Effector memory CD8-positive, alpha-beta T cell (primary cell): ENCODE measurements at places on chromosomes 7 and 10.
A peak's percentile ranks its signal among the peaks of the same experiment; 100 is the strongest.

DNA sequence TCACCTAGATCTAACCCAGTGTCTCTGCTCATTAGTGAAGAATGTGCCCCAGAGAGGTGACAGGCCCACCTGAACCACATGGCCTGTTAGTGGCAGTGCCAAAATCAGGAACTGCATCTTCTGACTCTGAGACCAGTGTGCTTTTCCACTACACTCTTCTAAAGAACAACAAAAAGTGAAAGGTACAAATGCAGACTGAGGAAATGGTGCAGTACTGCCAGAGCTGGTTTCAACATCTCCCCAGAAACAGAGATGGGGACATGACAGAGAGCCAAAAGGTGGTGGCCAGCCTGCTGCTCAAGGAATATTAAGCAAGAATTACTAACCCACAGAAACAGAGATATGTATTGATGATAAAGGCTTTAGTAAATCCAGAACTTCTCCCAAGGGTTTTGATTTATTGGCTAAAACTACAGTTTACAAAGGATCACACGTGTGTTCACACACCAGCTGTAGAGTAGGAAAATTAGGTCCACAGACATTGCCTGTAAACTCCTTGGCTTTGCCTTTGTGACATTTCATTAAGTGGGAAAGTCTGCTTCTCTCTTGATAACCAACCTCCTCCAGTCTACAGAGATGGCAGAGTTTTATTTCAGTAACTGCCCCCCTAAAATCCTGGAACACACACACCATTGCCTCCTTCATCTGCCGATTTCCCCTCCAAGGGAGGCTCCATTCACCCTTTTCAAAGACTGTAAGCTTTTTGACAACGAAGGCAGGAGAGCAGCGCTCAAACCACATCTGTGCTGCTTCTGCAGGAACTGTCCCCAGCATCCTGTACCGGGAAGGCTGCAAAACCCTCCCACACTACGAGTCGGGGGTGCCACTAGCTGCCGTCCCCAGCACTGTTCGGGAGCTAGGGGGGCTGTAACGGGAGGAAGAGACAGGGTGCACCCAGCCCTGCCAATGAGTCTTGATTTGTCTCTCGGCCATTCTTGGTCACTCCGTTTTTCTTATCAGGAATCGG lies 29.8 kb downstream of the GSDME start:
- H3K27ac ChIP-seq: no peak overlapping the region
- H3K4me3 ChIP-seq: no peak overlapping the region
- H3K4me1 ChIP-seq: peaks cover 6% of the 10 kb centered on the region
- DNase-seq: no peak

- H3K4me1 ChIP-seq: no peaks in the 10 kb centered on the region
- H3K4me3 ChIP-seq: no peak overlapping the region
- H3K27ac ChIP-seq: no peak overlapping the region
- H3K36me3 ChIP-seq: no peaks in the 10 kb centered on the region
- no peak for DNase-seq
Observed at GRCh38 chr7:158044482-158044823, 543.2 kb downstream of the PTPRN2 start.

- no peak overlapping the region for H3K4me3 ChIP-seq
- H3K4me1 ChIP-seq: peaks cover 25% of the 10 kb centered on the region
- H3K36me3 ChIP-seq: peaks cover 34% of the 10 kb centered on the region
- no peak for DNase-seq
- H3K27ac ChIP-seq: peak overlapping the region; percentile 87
- no peaks in the 10 kb centered on the region for H3K27me3 ChIP-seq
Observed at GRCh38 chr7:150409300-150410030, 30.3 kb downstream of the ZNF775 start.

GRCh38 chr10:126468876-126469643 lies 80.8 kb upstream of the ADAM12 start:
- DNase-seq: no peak
- peaks cover 24% of the 10 kb centered on the region for H3K4me1 ChIP-seq
- peaks cover 5% of the 10 kb centered on the region for H3K36me3 ChIP-seq
- peak overlapping the region; percentile 82 for H3K4me3 ChIP-seq
- no peaks in the 10 kb centered on the region for H3K27me3 ChIP-seq

GRCh38 chr10:84965468-84965867 lies 637.1 kb downstream of the CCSER2 start:
- no peaks in the 10 kb centered on the region for H3K4me1 ChIP-seq
- H3K27ac ChIP-seq: no peak overlapping the region
- no peak for DNase-seq
- H3K4me3 ChIP-seq: no peak overlapping the region
- H3K27me3 ChIP-seq: no peaks in the 10 kb centered on the region
- no peaks in the 10 kb centered on the region for H3K36me3 ChIP-seq

DNA sequence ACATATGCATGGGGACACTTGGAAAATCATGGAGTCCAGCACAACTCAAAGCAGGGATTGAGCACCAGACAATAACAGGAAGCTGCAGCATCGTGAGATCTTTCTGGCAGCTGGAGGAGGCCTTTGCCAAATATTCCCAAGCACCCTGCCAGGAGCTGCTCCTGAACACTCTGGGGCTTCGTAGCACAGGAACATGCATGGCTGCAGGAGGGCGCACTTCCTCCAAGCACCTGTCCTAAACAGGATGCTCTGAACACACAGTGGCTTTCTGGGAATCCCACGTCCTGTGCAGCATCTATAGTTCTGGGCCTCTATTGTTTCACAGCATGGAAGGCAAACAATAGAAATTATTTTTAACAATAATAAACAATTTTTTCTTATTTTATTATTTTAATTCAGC lies 4.1 kb downstream of the ABLIM1 start:
- H3K4me3 ChIP-seq: no peak overlapping the region
- H3K27ac ChIP-seq: no peak overlapping the region
- H3K36me3 ChIP-seq: no peaks in the 10 kb centered on the region
- no peaks in the 10 kb centered on the region for H3K4me1 ChIP-seq

DNA sequence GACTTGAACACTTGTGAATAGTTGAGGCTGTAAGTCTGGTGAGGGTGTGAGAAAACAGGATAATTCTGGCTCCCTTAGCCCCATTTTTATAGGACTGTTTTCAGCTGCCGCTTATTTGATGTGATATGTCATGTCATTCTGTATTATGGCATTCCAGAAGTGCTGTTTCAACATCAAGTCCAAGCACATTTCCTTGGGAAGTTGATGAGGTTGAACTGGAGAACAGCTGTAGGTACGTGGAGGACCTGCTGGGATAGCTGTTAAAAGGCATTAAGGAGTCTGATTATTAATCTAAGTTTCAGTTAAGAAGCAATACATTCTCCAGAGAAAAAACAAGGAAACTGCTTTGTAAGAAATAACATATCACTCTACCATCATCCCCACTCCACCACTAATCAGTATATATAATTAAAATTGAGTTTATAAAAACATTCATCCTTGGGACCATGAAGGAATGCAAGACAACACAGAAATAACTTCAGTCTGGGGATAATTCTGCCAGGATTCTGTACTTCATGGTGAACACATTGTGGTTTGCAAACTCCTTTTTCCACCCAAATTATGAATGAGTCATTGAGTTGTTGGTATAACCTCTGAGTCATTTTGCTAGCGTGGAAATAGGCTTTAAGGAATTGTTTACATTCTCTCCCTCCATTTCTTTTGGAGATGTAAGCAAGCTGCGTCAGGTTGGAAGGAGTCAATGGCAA lies 39.9 kb upstream of the TMEM229A start:
- no peaks in the 10 kb centered on the region for H3K27me3 ChIP-seq
- no peak for DNase-seq
- no peaks in the 10 kb centered on the region for H3K36me3 ChIP-seq

DNA sequence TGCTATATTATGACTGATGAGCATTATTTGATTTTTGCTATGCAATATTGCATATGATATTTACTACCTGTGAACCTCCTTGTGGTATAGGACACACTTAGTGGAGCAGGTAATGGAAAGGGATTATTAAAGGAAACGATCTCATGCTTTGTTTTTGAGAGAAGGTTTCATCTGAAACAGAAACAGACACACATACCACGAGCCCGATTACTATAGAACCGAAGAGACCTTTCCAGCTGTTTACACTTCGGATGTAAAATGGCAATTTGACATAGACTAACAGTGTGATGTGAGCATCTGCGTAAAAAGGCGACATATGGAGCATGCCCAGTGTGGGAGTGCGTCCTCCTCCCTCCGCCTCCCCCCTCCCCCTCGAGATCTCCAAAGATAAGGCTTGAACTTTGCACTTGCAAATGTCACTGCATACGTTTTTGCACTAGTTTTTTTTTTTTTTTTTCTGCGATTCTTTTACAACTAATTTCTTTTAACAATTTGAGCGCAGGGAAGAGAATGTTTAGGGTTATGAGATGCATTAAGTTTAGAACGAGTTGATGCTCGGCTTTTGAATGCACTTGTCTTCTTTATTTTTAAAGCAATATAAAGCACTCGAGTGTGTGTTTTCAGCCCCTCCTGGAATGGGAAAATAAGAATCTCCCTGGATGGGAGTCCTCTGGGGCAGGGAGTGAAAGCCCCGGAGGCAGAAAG lies 251.0 kb downstream of the NSUN6 start:
- no peak overlapping the region for H3K27ac ChIP-seq
- H3K4me1 ChIP-seq: no peaks in the 10 kb centered on the region
- DNase-seq: no peak
- no peak overlapping the region for H3K4me3 ChIP-seq
- no peaks in the 10 kb centered on the region for H3K36me3 ChIP-seq
- H3K27me3 ChIP-seq: peaks cover 15% of the 10 kb centered on the region

GRCh38 chr7:100895956-100896731 lies 456 bp upstream of the ACHE start:
- H3K27me3 ChIP-seq: peaks cover 55% of the 10 kb centered on the region
- peak overlapping the region; percentile 86 for H3K27ac ChIP-seq
- peak overlapping the region; percentile 93 for H3K4me3 ChIP-seq
- peaks cover 14% of the 10 kb centered on the region for H3K4me1 ChIP-seq
- DNase-seq: peak; percentile 49

DNA sequence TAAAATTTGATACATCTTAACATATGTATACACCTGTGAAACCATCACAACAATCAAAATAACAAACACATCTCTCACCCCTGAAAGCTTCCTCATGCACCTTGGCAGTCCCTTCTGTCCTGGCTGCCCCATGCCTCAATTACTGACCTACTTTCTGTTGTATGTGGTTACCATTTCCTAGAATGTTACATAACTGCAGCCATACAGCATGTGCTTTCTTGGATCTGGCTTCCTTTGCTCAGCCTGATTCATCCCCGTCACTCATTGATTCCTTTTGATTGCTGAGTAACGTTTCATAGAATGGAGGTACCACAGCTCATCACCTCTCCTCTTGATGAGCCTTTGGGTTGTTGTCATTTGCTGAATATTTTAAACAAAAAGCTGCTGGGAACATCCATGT lies 165.3 kb downstream of the CELF2 start:
- peaks cover 100% of the 10 kb centered on the region for H3K36me3 ChIP-seq
- H3K27me3 ChIP-seq: no peaks in the 10 kb centered on the region
- DNase-seq: no peak
- peaks cover 85% of the 10 kb centered on the region for H3K4me1 ChIP-seq

DNA sequence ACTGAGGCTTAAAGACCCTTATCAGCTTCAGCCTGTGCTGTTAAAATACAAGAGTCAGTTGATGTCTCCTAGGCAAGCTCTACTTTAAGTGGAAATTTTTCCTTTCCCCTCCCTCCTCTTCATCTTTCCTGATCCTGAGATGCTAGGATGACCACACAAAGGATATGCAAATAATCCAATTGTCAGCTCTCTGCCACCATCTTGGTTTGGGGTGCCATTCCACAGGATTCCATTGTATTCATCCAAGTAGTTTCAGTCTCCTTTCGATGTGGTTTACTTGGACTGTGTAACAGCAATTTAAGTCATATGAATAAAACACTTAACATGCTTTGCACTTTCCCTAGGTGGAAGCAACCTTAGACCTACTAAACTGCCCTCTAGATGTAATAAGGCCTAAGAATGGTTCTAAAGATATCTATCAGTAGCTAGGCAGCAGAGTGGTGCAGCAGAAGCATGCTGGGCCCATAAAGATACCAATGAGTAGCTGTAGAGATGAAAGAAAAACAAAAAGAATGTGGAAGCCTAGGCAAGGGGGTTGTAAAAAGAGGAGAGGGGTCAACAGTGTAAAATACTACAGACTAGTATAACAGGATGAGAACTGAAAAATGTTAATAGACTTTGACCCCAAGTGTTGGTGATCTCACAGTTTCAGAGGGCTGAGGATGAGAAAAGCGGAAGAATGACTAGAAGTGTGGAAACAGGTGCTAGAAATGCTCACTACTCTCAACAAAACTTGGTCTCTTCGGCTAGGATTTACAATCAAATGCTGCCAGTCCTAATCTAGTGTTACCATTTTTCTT lies 2.4 kb upstream of the CFAP69 start:
- H3K4me1 ChIP-seq: peaks cover 25% of the 10 kb centered on the region
- H3K4me3 ChIP-seq: no peak overlapping the region
- H3K27me3 ChIP-seq: peaks cover 19% of the 10 kb centered on the region
- peaks cover 12% of the 10 kb centered on the region for H3K36me3 ChIP-seq

DNA sequence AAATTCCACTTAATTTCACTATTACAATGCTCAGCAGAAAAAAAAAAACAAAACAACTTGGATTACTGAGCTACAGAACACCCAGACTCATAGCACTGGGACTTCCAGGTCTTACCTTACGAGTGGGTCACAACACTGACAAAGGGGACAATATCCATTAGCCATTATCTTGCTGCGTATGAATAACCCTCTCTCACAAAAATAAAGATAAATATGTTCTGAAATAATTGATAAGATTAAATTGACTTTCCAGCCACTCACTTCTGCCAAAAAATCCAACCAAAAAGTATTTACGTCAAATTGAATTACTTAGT lies 128.7 kb downstream of the PKD1L1 start:
- no peak overlapping the region for H3K4me3 ChIP-seq
- H3K27ac ChIP-seq: no peak overlapping the region
- H3K4me1 ChIP-seq: no peaks in the 10 kb centered on the region
- no peak for DNase-seq
- no peaks in the 10 kb centered on the region for H3K27me3 ChIP-seq
- H3K36me3 ChIP-seq: no peaks in the 10 kb centered on the region

DNA sequence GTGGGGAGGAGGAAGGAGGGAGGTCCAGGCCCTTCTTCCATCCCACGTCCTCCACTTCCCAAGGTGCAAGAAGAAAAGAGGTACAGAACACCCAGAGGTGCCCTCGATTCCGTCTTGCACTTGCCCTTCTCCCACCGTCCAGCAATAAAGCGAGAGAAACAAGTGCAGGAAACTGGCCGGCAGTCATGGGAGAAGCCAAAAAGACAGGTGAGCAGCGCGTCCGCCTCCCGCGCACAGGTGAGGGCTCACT lies 1.3 kb downstream of the C10orf95 start:
- no peaks in the 10 kb centered on the region for H3K27me3 ChIP-seq
- peaks cover 18% of the 10 kb centered on the region for H3K36me3 ChIP-seq
- H3K4me1 ChIP-seq: peaks cover 27% of the 10 kb centered on the region
- peak overlapping the region; percentile 95 for H3K27ac ChIP-seq

DNA sequence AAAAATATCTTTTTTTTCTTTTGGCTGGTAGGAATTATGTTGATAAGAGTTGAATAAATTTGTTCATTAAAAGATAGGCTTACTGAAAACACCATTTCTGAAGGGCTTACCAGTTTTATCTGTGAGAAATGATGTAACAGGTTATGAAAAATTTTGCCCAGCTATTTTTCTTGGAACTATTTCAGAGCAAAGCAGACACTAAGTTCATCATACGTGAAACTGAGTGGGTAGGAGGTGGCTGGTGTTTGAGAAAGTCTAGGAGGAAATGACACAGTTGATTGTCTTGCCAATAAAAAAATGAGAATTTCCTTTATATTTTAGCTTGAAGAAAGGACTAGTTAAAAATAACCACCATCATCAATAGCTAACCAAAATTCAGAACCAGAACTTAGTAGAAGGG lies 6.2 kb upstream of the MRC1 start:
- no peak overlapping the region for H3K27ac ChIP-seq
- H3K4me3 ChIP-seq: no peak overlapping the region
- no peak for DNase-seq

GRCh38 chr7:151940048-151940811 lies 16.0 kb upstream of the GALNTL5 start:
- no peak overlapping the region for H3K27ac ChIP-seq
- peaks cover 7% of the 10 kb centered on the region for H3K4me1 ChIP-seq
- H3K27me3 ChIP-seq: peaks cover 8% of the 10 kb centered on the region
- peaks cover 6% of the 10 kb centered on the region for H3K36me3 ChIP-seq
- DNase-seq: no peak
